Stimulated activated CD8-positive, alpha-beta memory T cell treated with anti-CD3 and anti-CD28 coated beads, Interleukin-7, amount 100 ng/mL, for 1 hour (primary cell): ENCODE measurements at places on chromosomes 11 and 22.

DNA sequence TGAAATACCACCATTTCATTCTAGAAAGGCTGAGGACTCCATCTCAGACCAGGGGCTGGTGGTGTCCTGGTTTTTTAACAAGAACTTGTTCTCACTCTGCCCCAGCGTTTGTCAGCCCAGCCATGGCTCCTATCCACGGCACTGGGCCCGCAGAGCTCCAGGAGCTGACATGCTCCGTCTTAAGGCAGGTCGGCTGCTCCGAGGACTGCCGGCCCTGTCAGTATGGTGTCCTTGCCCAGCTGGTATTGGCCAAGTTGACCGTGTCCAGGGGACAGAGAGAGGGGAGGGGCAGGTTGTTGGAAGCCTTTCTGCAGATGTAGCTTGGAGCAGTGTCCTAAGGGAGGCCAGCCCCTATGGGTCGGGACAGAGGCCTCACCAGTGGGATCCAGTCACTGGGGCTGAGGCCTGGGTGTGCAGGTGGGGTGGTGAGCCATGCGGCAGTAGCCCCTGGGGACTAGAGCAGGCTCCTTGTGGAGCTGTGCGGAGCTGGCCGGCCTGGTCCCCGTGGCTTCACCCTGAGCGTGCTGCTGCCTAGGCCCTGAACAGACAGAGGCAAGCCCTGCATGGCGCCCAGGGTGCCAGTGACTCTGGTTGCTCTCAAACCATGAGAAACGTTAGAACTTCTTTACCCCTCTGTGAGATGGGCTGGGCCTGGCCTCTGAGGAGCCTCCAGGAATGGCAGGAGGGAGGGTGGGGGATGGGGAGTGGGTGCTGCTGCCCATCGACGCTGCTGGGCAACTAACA is 39.9 kb upstream of the KCNQ1OT1 start:
- no peak for DNase-seq

- no peak for DNase-seq
Observed at GRCh38 chr11:3986301-3986700, 108.3 kb upstream of the RRM1 start.

GRCh38 chr11:13189561-13190426 is 87.8 kb upstream of the BMAL1 start:
- no peak for DNase-seq

DNA sequence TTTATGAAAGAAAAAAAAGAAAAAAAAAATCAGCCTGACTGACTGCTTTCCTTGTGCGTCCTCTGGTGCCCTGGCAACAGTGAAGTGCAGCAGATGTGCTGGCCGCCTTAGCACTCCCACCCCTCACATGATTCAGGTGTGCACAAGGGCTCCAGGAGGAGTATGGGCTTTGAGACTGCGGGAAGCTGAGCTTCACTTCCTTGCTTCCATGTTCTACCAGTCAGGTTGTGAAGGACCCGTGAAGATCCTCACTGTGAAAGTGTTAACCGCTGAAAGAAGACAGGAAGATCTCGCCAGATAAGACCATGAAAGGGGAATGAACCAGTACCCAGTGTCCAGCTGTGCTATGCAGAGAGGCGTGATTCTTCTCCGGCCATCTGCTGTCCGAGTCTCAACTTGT is 48.2 kb downstream of the HIRA start:
- DNase-seq = no peak
